Kidney glomerular epithelial cell (primary cell): ENCODE measurements at places on chromosomes 7 and 10.

GRCh38 chr7:24669971-24670591, 87.2 kb downstream of the GSDME start:
- no peak for DNase-seq

GRCh38 chr10:60613434-60613833, 164.8 kb upstream of the CDK1 start:
- no peak for DNase-seq

DNA sequence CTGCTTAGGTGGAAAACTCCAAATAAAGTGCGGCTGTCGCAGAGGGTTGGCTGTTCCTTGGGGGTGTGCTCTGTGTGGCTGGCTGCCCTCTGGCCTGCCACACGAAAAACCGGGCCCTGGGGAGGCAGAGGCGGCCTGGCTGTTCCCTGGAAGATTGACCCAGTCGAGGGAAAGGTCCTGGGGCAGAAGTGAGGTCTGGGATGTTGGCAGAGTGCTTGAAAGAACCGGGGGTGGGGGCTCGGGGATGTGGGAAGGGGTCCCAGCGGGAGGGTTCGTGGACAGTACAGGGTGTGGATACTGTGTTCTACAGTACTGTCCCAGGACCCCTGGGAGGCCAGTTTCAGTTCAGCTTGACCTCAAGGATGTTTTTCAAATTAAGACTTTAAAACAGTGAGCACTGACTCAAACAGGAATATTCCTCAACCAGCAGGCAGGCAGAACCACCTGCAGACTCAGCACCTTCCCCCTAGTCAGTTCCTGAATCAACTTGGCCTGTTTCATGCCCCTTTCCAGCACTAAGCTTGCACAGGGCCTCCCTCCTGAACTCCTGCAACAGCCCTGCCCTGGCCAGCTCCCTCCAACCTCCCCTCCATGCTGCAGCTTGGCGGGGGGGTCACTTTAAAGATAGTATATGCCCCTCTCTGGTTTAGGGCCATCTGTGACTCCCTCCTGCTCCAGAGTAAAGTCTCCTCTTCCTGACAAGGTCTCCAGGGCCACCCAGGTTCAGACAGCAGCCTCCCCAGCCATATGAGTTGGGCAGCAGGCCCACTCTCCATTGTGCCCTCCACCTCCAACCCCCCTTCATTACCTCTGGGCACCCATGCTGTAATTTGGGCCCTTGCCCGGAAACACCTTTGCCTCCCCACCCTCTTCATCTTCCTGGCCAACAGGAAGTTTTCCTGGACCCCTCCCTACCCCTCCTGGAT, 3.2 kb upstream of the ATP6V1F start:
- DNase-seq = no peak

GRCh38 chr10:8095959-8096358, 41.5 kb downstream of the GATA3 start:
- DNase-seq = no peak

DNA sequence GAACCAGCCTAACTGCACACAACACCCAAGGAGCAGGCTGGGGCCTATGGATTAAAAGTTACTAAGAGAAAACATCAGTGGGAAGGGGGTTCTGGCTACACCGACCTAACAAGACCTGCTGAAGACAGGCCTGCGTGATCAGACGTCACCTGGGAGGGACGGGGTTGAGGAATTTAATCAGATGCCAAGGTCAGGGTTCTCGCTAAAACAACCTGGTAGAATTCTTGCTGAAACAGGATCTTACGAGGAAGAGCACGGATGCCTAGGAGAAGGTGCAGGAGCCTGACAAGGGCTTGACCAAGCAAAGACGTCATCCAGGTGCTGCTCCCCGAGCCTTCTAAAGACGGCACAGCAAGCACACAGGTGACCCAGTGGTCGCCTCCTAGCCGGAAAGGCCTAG, 1.6 kb downstream of the IDI2 start:
- DNase-seq = no peak

DNA sequence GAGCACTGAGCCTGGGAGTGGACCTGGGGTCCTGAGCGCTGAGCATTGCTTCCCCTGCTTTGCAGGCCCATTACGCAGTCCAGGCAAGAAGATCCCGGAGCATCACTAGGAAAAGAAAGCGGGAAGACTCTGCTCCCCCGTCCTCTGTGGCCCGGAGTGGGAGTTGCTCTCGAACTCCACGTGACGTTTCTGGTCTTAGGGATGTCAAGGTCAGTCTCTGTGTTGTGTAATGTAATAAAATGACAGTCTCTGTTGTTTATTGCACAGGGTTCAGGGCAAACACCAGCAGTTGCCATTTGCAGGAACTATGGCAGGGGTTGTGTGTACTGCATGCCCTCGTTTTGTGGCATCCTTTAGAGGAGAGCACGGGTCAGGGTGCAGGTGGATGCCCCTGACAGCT, 10.0 kb downstream of the IDI2 start:
- DNase-seq = no peak

DNA sequence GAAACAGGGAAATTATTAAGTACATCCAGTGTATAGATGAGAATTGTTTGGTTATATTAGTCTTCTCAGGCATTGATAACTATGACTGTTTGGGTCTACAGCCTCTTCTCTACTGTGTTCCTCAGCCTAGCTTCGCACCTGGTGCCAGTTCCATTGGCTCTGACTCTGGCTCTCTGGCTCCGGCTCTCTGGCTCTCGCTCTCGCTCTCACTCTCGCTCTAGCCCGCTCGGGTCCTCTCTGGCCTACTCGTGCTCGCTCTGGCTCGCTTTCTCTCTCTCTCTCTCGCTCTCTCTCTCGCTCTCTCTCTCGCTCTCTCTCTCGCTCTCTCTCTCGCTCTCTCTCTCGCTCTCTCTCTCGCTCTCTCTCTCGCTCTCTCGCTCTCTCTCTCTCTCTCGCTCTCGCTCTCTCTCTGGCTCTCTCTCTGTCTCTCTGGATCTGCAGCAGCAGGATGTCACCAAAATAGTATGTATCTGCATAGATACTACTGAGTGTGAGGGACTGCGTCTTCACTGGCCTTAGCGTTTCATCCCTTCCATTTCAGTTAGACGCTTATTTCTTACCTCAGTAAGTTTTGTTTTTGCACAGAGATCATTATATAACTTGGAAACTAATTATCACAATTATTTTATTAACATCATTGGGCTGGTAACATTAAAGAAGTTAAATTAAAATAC, 6.5 kb upstream of the SSBP1 start:
- DNase-seq = no peak

DNA sequence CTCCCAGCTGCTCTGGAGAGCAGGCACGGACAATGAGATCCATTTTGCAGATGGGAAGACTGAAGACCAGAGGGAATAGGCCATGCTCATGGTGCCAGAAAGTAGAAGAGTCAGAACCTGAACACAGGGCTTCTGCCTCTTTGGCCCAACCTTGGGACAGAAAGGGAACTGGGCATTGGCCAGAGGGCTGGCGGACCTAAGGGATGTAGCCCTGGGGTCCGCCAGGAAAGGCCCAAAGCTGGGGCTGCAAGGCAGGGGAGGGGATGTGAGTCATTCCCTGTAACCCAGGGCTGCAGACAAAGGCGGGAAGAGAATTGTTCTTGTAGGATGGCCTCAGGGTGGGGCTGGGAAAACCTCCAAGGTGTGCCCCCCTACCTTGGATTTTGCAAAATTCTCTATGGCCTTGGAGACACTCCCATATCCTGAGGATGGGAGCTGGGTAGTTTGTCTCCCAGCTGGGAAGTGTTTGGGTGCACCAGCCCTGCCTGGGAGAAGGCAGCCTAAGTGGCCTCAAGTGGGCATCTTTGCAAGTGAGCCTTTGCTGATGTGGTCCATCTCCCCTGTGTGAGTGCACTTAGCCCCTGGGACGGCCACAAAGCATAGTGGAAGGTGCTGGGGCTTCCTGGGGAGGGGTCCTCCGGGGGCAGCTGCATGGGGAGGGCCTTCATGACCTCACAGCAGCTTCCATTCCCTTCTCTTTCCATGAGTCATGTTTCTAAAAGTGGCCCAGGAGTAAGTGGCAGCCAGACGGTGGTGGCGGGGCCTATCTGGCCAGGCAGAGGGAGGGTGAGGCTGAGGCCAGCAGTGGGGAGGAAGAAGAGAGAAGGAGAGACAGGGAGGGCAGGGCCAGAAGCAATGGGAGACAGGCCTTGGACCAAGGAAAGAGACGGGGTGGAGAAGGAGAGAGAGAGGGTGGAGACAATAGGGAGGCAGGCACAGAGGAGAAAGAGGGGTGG, 9.2 kb downstream of the AQP1 start:
- DNase-seq = peak; percentile 3

GRCh38 chr10:88066319-88066718, 202.9 kb downstream of the PTEN start:
- no peak for DNase-seq

- DNase-seq = no peak
Observed at GRCh38 chr10:43220657-43221418, 46.0 kb downstream of the RASGEF1A start.

DNA sequence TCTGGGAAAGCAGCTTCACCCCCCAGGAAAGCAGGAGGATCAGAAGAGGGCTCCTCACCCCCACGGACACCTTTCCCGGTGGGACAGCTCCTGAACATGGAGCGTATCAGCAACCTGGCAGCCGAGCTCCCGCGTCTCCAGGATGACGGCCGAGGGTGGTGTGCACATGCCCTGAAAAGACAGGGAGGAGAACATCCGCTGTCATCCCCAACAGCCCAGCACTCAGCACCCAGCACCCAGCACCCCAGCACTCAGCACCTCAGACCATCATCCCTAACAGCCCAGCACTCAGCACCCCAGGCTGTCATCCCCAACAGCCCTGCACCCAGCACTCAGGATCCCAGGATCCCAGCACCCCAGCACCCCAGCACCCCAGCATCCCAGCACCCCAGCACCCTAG, 3.9 kb upstream of the CFAP46 start:
- DNase-seq = no peak

DNA sequence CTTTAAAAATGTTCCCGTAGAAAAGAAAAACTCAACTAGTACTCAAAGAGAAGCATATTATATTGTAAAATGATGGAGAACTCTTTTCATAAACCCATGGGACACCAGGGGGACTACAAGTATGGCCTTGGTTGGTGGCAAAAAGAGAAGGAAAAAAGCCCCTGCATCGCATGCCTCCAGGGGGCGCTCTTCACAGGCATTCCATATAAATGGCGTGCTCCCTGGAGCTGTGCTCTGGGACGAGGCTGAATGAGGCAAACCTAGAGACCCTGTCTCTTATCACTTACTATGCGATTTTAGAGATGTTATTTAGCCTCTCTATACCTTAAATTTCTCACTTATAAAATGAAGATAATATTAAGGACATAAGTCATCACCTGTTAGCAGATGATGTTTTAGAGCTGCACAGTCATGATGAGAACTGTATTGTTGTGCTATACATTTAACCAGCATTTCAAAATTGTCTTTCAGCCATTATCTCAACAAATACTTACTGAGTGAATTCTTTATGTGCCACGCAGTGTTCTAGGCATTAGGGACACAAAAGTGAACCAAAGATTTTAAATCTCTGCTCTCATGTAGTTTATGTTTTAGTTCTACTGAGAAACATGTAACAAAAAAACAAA, 105.8 kb downstream of the ARHGAP21 start:
- DNase-seq = no peak

GRCh38 chr7:113796557-113796956, 122.3 kb downstream of the PPP1R3A start:
- DNase-seq = peak; percentile 63

DNA sequence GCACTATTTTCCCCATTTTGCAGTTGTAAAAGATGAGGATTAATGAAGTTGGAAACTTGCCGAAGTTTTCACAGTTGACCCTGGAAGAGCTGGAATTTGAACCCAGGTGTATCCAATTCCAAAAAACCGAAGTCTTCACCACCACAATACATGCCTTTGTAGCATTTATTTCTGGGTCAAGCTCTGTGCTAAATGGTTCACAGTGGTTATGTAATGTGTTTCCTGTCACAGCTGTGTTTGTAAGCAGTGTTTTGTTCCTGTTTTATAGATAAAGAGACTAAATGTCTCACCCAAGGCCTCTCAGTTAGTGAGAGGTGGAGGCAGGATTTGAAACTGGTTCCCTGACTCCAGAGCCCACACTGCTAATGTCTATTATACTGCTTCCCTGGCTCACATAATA, 17.6 kb downstream of the SFTPA2 start:
- DNase-seq = no peak

GRCh38 chr10:107098326-107098725, 66.2 kb downstream of the SORCS1 start:
- DNase-seq = no peak

GRCh38 chr7:129210256-129210988, 14.4 kb upstream of the AHCYL2 start:
- peak; percentile 25 for DNase-seq

GRCh38 chr7:116799916-116800315, 62.5 kb upstream of the CAPZA2 start:
- DNase-seq = no peak

DNA sequence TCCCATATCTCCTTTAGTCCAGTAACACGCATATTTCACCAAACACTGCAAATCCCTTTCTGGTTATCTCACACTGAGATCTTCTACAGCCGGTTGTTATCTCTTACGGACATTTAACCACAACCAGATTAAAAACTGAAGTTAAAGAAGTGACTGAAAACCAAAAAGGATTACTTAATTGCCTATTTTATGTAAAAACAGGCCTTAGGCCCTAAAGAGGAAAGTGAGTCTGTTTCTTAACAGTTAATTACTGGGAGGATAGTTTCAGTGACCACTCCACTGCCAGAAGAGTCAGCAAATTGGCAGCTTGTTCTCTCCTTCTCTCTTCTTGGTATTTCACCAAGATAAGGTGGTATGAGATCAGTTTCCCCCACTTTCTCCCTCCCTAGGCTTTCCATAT, 161.9 kb upstream of the MEOX2 start:
- no peak for DNase-seq

DNA sequence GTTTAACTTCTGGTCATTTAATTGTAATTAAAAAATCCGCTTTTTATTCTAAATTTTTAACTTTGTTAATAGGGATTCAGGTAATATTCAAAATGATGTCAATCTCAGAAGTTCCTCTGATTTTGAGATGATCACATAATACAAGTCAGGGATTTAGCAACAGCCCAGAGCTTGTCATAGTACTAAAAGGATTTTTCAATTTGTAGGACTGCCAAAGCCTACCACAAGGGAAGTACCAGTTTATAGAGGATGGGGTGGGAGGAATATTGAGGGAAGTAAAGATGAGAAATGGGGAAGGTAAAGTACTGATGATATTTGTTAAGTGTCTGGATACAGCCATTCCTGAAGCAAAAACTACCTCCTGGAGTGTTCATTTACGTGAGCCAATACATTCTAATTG, 278.2 kb upstream of the TEX47 start:
- no peak for DNase-seq

- no peak for DNase-seq
Observed at GRCh38 chr7:94092980-94093379, 88.8 kb upstream of the BET1 start.

GRCh38 chr10:26310361-26310760, 93.8 kb downstream of the GAD2 start:
- no peak for DNase-seq

GRCh38 chr10:97715259-97715874, 1.8 kb downstream of the MARVELD1 start:
- DNase-seq = no peak
